Activated naive CD4-positive, alpha-beta T cell treated with anti-CD3 and anti-CD28 coated beads, Interleukin-2, amount 10 ng/mL, durations not matched to agents 7 days and 5 days (primary cell): ENCODE measurements at places on chromosomes 11 and 22.

GRCh38 chr11:82507288-82507687 is 226.4 kb downstream of the FAM181B start:
- no peak for DNase-seq

- DNase-seq: no peak
Observed at GRCh38 chr11:64196626-64197025, 9.9 kb upstream of the FERMT3 start.

DNA sequence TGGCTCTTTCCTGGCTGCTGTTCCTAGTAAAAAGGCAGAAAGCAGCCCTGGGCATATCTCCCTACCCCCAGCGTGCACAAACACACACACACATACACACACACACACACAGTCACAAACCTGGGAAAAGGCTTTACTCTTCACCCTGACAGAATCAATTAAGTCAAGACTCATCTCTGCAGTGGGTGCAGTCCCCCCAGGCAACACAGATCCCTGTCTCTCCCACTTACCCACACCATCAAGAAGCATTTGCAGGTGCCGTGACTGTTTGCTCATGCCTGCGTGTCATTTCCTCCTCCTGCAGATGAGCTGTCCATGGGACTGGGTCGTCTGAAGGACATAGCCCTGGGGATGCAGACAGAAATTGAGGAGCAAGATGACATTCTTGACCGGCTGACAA is 28.6 kb downstream of the SNAP29 start:
- DNase-seq: no peak

- no peak for DNase-seq
Observed at GRCh38 chr22:49528420-49528720, 299.3 kb downstream of the BRD1 start.

DNA sequence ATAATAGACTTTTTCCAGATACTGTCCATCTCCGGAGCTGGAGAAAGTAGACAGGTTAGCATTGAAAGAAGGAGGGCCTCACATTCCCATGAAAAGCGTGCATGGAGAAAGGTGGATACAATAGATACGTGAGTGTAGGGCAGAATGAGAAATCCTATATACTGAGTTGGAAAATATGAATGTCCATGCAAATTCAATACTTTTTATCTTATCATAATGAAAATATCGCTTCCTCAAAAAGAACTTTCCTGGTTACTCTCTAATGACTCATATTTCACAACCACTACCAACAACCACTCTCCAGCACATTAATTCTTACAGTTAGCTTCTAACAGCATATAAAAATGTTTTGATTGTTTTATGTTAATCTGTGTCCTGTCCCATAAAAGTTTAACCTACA is 22.0 kb upstream of the MS4A6A start:
- no peak for DNase-seq

DNA sequence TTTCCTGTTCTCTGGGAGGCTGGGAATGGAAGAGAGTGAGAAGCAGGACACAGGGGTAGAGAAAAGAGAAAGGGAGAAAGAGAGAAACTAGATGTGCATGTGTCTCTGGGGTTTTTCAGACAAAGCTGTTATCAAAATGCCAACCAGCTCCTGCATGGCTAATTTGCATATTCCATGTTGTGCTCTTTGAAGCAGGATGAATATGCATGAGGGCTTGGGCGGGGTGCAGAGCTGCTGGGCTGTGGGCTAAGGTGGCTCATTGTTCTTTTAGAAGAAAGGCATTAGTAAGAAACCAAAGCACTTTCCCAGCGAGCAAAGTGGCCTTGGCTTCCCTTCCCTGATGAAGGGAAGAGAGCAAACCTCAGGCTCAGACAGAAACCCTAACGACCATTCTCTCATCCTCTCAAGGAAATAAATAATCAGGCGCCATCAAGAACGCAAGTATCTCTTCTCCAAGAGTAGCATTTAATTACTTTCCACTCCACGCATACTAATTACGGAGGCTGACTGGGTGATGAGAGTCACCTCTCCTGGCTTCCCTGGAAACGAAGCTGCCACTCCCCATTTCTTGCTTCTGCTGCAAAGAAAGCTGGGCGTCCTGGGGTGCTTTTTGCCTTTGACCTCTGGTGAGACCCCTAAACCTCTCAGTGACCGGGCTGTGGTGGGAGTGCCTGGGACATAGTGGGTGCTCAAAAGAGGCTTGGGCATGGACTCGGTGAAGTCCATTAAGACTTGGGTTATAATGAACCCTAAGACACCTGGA is 54.2 kb downstream of the FEZ1 start:
- no peak for DNase-seq
